NCI-H2227 treated with DMSO at 0.1 percent for 48 hours (cell line): ENCODE measurements at places on chromosomes 3 and 15.
A peak's percentile ranks its signal among the peaks of the same experiment; 100 is the strongest.

- no peak for DNase-seq
These were observed 208.4 kb upstream of the TRIM42 start for GRCh38 chr3:140469491-140469890.

- no peak for DNase-seq
These were observed 72.0 kb downstream of the FSIP1 start for GRCh38 chr15:39710681-39711080.

DNA sequence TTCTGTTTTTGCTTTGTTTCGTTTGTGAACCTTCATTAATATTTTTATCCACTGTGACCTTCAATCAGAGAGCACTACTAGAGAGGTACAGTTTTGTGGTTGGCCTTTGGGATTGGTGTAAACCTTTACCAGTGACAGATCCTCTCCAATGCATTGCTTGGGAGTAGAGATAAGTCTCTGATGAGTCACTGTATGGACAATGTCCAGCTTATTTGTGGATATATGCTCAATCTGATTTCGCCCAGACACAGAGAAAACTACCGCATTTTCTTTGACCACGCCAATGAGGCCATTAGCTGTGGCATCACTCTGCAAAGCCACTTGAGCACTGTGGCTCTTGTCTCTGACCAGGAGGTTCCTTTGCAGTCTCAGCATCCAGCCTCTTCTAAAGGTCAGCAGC, 964.7 kb downstream of the TUSC7 start:
- no peak for DNase-seq

DNA sequence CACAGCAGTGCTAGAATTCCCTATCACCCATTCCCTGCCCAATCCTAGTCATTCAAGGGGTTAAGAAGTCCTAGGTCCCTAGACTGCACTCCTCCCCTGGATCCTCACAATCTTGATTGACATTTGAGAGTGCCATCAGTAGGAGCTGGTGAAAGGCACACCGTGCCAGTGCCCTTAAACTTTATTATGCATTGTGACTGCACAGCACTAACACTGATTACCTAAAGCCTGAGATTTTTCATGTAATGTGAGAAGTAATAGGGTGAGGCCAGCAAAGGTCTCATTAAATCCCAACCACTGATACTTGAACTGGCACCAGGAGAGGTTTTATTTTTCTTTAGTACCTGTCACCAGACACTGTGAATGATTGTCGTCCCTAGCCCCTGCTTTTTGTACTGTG, 16.3 kb downstream of the GXYLT2 start:
- peak; percentile 12 for DNase-seq

DNA sequence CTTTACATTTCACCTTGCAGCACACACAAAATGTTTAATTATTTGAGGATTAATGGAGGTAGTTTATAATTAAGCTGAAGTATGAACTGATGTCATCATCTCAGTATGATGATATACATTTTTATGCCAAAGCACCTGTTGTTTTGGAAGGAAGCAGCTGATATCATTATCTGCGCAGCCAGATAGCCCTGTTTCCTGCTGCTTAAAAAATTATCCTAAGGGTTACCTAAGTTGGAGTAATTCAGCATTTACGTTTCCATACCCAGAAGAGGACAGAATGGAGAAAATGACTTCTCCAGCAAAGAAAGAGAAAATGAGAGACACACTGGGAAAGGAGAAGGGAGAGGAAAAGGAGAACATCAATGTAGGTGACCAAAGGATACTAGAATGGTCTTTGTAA, 370.3 kb upstream of the PLSCR5 start:
- DNase-seq: no peak

DNA sequence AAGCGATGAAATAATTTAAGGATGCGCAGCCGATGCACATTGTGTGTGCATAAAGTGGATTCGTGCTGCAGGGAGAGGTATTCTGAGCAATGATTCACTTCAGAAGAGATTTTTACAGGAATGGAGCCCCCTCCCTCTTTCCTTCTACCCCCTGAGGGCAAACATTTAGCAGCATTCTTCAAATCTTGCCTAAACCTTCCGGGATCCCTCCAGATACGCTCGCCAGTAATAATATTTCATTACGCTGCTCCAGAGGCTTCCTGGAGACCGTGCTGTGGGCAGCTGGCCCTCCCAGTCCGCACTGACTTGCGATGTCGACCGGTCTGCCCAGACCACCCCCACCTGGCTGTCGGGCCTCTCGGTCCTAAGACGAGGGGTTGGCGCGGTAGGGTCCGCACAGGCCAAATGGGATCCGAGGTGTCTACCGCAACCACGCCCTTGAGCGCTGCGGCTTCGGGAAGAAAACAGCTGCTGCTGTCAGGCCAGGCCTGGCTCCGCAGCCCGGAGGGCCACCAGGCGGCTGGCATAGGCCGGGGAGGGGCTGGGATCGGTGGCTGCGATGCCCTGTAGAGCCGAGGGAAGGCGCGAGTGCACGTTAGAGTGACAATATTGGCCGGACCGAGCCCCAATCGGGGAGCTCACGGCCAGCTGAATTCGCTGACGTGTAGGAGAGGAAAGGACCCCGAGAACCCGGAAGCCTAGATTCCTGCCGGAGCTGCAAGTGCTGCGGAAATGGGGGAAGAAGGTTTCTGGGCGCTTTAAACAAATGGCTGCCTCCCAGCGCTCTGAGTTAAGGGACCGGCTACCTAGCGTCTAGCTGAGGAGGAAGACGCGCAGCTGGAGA, 14.3 kb downstream of the ZIC4 start:
- DNase-seq: no peak

GRCh38 chr3:81968658-81969057, 207.2 kb upstream of the GBE1 start:
- DNase-seq: no peak

- DNase-seq: no peak
These were observed 40.2 kb downstream of the CLEC3B start for GRCh38 chr3:45066109-45066801.

- DNase-seq: peak; percentile 5
These were observed 105.0 kb downstream of the SSR3 start for GRCh38 chr3:156449710-156450574.

DNA sequence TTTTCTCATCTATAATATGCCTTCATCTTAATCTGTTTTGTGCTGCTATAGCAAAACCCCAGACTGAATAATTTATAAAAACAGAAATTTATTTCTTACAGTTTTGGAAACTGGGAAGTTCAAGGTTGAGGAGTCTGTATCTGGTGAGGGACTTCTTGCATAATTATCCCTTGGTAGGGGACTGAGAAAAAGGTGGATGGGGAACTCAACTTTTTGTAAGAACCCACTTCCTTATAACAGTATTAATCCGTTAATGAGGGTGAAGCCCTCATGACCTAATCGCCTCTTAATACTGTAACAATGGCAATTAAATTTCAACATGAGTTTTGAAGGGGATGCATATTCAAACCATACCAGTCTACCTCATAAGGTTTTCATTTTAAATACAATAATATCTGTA, 17.4 kb upstream of the MYH15 start:
- DNase-seq: no peak

DNA sequence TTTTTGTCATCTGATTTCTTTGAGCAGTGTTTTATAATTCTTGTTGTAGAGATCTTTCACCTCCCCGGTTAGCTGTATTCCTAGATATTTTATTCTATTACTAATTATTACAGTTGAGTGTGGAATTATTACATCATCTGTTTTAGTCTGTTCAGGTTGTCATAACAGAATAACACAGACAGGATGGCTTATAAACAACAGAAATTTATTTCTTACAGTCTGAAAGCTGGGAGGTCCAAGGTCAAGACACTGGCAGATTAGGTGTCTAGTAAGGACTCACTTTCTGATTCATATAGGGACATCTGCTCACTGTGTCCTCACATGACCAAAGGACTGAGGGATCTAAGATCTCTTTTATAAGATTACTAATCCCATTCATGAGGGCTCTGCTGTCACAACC, 121.3 kb upstream of the THBS1 start:
- DNase-seq: no peak

GRCh38 chr3:178231645-178232044, 304.6 kb upstream of the KCNMB2 start:
- DNase-seq: no peak
